ENCODE measurements at places on chromosomes 16 and 17. TPM values are rescaled to one million over a fixed set of nuclear protein-coding genes. Genes with fewer than 3 reads are reported as not detected.

KRTAP3-2 gene
- not detected for total RNA-seq

KRTAP4-6 gene
- not detected for total RNA-seq

TMC8 gene
- total RNA-seq: 1.1 TPM

ATAD5 gene
- total RNA-seq: 20.3 TPM

DNA sequence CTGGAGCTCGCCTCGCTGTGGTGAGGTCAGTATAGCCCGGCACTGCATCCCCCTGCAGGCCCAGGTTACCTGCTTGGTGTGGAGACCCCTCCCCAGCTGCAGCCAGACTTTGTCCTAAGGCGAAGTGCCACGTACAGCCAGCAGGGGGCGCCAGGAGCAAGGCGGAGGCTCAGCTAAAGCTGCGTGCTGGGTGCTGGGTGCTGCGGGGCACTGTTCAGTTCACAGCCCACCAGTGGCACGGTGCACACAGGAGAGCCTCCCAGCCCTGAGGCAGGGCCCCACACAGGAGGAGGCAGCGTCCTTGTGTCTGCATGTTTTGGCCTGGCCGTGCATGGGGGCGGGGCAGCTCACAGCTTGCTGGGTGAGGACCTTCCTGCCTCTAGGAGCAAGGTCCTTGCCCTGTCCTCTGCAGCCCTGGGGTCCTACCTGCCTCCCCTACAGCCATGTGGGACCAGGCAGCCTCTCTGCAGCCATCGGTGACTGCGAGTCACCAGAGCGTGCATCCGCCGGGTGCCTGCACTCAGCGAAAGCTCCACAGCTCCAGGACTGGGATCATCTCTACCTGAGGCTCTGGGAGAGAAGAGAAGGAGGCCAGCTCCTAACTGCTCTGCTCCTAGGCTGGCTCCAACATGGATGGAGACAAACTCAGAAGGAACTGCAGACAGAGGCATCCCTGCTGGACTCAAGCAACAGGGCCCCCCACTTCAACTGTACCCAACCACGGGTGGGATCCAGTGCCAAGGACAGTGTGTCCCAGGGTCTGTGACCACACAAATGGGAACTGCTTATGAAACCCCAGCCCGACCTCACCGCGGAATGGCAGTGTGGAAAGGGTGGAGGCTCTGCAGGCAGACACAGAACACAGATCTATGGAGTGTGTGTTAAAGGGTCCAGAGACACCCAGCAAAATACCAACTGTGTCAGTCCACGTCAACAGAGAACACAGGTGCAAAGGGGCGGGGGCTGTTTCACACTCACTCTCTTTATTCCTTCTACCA lies 19.0 kb downstream of the SLC7A5 start:
- peak; percentile 93 for DNase-seq

GRCh38 chr16:77409311-77409710 lies 25.5 kb downstream of the ADAMTS18 start:
- no peak for DNase-seq

- DNase-seq: no peak
Measured at GRCh38 chr17:81026266-81027036, 8.5 kb upstream of the BAIAP2 start.

- DNase-seq: no peak
Measured at GRCh38 chr17:77640916-77641605, 317.4 kb upstream of the TNRC6C start.

- DNase-seq: no peak
Measured at GRCh38 chr17:80860101-80860671, 131.5 kb upstream of the CHMP6 start.

DNA sequence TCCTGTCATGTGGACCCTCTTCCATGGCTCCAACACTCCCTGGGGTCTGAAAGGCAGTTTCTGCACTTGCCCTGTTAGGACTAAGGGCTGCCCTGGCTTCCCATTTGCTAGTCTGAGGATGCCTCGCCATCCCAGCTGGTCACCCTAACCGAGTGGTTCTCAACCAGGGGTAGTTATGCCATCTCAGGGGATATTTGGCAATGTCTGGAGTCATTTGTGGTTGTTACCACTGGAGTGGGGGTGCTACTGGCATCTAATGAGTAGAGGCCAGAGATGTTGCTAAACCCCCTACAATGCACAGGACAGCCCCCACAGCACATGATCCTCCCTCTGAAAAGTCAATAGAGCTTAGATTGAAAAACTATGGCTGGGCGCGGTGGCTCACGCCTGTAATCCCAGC lies 26.9 kb upstream of the CDH1 start:
- DNase-seq: no peak

DNA sequence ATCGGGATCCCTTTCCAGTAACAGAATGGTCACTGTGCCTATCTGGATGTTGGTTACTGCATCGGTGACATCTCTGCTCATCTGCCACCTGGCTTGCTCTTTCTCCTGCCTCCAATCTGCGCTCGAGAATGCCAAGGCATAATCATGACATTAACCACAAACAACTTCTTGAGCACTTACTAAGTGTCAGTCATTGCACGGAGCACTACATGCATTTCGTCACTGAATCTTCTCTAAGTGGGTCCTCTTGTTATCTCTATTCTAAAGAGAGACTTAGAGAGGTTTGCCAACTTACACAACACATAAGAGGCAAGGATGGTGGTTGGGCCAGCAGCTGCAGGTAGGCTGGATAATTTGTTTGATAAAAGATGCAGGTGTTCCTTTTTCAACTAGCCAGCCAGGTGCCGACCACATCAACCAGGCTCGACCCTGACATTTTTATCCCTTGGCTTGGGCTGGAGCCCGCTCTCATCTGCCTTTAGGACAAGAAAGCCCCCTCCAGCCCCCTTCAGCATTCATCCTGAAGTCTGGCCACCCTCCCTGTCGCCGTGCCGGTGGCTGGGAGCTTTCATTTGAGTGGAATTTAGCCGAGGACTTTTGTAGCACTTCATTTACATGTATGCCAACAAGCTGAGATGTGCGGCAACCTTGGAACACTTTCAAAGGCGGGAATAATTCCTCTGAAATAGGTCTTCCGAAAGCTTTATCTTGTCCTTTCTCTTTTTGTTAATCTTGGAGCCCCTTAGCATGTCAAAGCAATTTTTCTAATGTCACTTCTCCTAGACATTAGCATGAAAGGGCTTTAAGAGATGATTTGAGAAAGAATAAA lies 89.3 kb upstream of the NKD1 start:
- DNase-seq: peak; percentile 51

All from endodermal cell (in vitro differentiated cells).